PC-9 (cell line): ENCODE measurements at places on chromosomes 16 and 17. TPM values are rescaled to one million over a fixed set of nuclear protein-coding genes. Genes with fewer than 3 reads are reported as not detected.

KCTD13 gene
- 52.7 and 72.0 TPM in 2 replicates for total RNA-seq

NKD1 gene
- total RNA-seq: 0.44 and 0.83 TPM in 2 replicates

COPZ2 gene
- 2.6 and 2.7 TPM in 2 replicates for total RNA-seq

CHST5 gene
- 0.25 and 1.3 TPM in 2 replicates for total RNA-seq

DNA sequence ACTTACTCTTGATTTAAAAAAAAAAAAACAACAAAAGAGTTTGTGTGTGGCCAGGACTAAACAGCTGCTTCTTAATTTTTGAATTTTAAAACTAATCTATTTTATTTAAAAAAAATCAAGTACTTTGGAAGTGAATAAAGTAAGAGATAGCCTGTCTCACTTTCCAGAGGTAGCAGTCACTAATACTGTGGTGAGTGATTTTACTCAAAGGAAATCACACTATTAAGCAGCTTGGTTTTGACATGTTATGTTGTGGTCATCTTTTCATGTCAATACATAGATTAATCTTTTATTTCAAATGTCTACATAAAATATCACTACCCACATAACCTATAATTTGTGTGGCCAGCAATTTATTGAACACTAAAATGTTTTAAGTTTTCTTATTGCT, 102.2 kb upstream of the HLF start:
- no peak for DNase-seq

DNA sequence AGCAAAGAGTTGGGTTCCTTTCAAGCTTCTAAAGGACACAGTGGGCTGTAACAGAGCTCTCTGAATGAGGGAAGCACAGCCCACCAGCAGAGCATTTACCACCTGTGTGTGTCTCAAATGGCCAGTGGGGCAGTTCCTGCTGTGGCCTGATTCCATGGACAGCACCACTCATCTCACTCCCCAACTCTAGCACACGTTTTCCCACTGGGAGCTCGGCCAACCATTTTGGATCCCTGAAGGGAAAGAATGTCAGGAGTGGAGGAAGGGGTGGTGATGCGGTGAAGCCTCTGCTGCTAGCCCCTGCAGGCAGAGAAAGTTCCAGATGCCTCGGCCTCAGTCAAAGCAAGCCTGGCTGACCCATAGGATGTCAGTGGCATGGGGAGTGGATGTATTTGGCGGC, 86.6 kb downstream of the PLXDC1 start:
- DNase-seq: peak; percentile 19

- no peak for DNase-seq
Measured at GRCh38 chr16:3681206-3681605, 26.7 kb downstream of the DNASE1 start.

DNA sequence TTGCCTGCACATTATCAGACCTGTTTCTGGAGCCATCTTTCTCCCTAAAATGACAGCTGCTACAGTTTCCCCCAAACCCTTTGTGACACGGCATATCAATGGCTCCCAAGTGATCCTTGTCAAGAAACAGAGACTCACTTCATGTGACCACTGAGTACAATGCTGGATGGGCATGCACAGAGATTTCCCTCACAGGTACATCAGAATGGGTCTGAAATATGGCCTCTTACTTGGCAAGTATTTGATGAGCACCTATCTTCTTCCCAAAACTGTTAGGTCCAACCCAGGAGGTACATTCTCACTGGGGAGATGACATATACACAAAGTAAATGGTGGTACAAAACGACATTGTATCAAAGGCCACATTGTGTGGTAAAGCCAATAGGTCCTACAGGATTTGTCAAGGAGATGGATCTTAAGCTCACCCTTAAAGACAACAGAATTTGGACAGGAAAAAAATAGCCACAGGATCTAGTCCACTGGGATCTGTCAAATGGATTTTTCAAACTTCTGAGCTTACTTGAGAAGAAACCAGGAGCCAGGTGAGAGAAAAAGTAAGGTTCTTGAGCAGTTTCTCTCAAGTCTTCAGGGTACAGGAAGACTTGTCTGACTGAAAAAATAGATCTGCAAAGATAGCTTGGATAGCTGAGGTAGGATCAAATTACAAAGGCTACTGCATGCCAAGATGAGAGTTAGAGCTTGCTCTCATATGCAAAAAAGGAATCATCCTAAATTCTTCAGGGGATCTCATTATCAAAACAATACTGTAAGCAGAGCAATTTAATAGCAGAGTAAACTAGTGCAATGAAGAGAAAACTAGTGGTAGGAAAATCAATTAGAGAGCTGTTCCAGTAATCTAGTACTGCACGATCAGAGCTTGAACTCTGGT, 28.8 kb downstream of the RNF43 start:
- DNase-seq: peak; percentile 63

DNA sequence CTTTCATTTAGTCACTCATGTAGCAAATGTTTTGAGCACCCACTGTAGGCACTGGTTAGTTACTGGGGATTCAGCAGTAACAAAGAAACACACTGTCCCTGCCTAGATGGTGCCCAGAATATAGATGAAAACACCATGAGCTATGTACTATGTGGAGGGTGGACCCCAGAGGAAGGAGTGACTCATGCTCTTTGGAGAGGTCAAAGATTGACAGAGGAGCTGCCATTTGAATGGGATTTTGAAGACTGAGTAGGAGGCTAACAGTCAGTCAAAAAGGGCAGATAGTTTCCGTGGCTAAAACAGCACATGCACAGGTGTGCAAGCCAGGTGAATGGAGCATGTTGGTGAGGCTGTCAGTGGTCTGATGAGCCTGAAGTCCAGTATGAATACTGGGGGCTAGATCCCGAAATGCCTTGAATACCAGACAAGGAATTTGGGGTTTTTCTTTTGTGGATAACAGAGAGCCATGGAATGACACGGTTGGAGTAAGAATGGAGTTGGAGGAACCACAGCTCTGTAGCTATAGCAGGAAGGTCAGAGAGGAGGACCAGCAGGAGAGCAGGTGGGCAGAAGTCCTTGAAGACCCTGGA, 6.1 kb downstream of the IL21R start:
- no peak for DNase-seq

GRCh38 chr16:84312783-84313382, 18.2 kb downstream of the WFDC1 start:
- DNase-seq: no peak

DNA sequence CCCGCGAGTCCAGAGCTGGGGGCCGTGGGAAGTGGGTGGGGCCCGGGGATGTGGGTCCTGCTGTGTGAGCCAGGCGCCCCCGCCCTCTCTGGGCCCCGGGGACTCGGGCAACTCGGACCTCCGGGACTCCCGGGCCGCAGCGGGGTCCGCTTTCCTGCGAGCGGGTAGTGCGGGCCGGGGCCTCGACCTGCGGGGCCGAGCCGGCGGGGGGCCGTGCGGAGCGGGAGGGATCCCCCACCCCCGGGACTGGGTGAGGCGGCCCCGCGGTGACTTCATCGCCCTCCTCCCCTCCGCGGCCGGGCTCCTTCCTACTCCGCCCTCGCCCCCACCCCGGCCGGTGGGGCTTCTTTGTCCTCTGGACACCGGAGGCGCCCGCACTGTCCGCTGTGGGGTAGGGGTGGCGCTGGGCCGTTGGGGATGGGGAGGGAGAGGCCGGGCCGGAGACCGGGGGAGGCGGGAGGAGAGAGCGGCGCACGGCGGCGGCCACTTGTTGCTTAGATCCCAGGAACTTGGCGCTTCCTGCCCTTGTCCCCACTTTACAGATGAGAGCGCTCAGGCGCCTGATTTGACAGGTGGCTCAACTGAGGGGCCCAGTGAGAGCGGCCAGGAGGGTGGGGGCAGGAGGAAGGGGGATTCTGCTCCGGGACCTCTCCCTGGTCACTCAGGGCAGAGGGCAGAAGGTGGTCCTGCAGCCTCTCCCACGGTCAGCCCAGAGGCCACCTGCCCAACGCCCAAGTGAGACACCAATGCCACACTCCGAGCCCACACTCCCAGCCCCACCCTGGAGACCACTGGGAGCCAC, 874 bp downstream of the CMTM3 start:
- no peak for DNase-seq

GRCh38 chr16:49011901-49012300, 269.7 kb downstream of the CBLN1 start:
- no peak for DNase-seq

DNA sequence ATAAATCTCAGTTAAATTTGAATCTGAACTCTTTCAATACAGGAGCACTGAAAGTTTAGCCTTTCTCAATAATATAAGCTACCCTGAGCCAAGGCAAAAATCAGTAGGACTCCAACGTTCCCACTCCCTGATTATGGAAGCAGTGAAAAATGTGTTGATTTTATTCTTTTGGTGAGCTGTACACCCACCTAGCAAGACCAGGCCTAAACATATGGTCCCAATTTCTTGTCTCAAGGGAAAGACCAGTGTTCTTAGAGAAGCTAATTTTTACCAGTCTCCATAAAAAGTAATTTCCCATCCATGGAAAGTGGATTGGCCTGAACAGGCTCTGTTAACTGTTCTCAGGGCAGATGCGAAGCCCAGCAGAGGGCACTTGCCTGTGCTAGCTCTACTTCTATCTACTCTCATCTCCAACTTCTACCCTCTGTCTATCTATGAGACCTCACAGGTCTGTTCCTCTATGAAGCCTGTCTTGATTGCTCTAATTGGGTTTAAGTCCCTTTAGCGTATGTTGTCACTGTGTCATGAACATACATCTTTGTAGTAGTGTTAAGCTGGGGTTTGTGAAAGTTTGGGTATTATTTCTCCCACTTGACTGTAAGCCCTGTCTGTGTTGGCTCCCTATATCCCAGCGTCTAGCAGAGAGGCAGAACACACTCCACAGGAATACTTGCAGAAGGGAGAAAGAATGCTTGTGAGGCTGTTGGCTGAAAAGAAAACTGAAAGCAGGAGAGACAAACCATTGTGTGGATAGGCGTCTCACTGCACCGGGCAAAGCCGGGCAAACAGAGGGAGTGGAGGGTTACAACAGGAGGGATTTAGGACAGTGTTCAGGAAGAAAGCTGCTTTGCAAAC, 167.1 kb upstream of the MAF start:
- DNase-seq: no peak

DNA sequence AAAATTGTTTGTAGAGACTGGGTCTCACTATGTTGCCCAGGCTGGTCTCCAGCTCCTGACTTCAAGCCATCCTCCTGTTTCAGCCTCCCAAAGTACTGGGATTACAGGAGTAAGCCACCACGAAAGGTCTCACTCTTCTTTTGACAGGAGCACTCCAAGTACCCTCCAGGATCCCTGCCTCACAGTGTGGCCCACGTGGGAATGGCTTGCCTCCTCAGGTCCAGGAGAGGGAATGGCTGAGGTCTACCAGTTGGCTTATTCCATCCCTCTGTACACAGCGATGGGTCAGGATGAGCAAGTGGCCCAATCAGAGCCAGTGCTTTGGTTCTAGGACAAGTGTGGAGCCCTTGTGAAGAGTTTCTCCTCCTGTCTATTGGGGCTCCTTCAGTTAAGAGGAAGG, 73.7 kb upstream of the ZNF423 start:
- no peak for DNase-seq

DNA sequence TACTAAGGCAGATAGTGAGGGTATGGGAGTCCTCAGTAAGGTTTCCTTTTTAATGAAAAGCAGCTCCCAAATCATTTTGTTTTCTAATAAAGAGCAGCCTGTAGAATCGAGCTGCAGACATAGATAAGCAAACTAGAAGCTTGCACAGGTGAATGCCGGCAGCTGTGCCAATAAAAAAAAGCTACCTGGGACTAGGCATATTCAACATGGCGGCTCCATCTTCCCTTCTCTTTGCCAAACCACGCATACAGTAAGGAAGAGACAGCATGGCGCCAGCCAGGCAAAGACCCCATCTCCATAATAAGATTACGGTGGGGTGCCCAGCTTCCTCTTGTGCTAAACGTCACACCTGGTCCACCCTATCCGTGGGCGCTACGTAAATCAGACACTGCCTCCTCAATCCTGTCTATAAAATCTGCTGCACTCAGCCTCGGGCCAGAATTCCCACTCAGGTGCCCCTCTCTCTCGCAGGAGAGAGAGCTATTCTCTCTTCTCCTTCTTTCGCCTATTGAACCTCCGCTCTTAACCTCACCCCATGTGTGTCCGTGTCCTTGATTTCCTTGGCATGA, 92.7 kb upstream of the FA2H start:
- DNase-seq: no peak

GRCh38 chr17:61412143-61412859, 12.7 kb downstream of the TBX2 start:
- peak; percentile 89 for DNase-seq

GRCh38 chr17:52827526-52827925, 669.0 kb upstream of the CA10 start:
- DNase-seq: peak; percentile 65

DNA sequence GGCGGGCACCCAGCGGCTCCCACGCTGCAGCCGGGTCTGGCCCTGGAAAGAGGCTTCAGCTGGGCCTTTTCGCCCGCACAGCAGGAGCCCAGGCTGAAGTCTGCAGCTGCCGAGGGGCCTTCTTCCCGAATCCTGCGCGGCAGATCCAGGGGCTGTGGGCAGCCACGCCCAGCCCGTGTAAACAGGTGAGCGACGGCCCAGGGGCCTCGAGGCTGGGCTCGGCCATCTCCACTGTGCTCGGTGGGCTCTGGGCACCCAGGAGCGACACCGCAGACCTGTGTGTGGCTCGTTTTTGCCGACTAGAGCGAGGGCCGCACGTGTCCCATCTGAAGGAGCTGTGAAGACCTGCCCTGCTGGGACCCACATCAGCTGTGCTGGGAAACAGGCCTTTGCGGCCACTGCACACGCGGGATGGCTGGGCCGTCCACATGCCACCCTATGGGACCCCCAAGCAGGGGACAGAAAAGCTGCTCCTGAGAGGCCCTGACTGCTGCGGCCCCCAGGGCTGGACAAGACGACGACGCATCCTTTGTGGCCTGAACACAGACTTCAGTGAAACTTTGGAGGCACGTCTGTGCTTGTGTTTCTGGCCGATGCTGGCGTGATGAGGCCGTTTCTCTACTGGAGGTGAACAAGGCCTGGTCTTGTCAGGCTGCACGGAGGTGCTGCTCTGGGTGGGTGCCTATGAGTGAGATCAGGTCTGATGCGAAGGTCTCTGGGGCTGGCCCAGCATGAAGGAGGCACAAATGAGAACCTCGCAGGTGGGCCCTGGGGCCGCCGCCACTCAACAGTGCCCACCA, 5.2 kb upstream of the APRT start:
- no peak for DNase-seq

GRCh38 chr16:89512453-89512852, 4.2 kb downstream of the SPG7 start:
- DNase-seq: no peak

DNA sequence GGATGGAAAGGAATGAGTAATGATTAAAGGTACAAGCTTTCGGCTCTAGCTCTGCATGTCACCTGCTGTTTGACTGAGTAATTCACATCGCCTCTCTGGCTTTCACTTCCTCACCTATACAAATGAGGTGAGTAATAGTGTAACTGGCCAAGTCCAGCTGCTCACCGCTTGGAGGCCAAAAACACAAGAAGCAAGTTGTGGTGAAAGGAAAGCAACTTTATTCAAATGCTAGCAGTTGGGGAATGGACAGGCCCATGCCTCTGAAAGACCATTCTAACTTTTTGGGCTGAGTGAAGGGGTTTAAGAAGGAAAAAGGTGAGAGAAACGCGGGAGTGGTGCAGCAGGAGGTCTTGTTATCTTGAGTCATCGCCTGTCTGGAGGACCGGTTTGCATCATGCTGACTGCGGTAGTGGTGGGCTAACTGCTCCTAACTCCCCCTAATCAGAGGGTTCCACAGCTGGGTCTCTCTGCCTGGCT, 45.7 kb upstream of the CSNK2A2 start:
- DNase-seq: peak; percentile 54
